Activated T-cell treated with anti-CD3 and anti-CD28 coated beads for 24 hours (primary cell): ENCODE measurements at places on chromosomes 6 and 20.
A peak's percentile ranks its signal among the peaks of the same experiment; 100 is the strongest.

GRCh38 chr20:20085071-20085470 lies 32.7 kb downstream of the CFAP61 start:
- DNase-seq, result no peak

DNA sequence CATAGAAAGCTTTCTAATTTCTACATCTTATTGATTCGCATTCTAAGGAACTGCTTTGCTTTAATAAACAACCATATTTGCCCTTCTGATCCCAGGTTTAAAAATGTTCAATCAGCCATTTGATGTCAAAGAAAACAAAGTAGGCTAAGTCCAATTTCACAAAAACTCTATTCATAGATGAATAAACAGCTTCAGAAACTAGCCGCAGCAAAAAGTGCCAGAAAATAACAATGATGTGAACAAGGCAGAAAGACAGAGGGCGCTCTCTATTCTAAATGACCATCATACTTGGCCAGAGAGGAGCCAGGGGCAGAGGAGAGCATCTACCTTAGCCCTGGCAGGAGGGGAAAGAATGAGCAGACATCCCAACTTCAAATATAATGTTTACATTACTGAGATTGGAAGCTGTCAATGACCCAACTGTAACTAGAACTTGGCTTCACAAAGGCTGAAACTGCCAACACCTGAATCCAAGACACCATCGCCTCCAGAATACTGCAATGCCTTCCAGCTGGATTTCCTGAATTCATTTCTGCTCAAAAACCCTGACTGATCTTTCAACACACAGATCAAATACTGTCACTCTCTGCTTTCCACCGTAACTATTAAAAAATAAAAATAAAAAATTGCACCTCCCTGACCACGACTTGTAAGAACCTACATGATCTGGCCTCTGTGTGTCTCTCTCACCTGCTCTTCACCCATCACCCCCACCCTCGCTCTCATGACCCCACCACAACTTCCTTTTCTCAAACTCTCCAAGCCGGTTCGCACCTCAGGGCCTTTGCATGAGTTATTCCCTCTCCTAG lies 9.5 kb downstream of the CNKSR3 start:
- no peak for DNase-seq

DNA sequence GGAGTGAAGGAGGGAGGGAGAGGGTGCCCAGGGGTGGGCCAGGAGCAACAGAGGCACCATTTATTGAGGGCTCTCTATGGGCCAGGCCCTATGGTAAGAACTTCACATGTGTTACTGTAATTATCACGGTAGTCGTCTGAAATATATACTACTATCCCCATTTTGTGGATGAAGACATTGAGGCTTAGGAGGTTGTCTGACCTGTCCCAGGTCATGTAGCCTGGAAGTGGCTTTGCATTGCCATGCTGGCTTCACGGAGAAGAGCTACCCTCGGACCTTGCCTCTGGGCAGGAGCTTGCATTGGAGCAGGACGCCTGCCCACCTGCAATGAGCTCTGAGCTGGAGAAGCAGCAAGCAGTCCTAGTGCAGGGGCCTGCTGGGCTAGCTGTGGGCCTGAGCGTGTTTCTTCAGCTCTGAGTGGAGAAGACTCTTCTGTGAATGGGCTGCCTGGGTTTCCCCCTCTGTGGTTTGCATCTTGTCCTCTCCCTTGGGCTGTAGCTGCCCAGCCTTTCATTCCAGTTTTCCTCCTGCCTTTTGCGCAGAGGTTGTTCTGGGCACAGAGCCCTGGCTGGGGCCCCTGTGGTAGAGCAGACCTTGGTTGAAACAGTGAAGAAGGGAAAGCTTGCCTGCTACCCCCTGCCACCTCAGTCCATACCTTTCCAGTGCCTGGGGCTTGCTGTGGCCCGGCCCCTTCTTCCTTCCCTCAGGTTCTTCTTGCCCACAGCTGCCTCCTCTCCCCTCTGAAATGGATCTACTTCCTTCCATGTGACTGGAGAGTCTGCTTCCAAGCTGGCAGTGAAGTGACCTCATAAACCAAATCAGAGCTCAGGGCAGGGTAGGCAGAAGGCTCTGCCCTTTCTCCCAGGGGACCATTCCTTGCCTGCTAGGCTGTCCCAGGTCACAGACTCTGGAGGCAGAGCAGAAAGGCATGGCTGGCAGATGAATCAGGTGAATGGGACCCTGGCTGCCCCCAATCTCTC lies 24.1 kb upstream of the SRF start:
- DNase-seq, result no peak

DNA sequence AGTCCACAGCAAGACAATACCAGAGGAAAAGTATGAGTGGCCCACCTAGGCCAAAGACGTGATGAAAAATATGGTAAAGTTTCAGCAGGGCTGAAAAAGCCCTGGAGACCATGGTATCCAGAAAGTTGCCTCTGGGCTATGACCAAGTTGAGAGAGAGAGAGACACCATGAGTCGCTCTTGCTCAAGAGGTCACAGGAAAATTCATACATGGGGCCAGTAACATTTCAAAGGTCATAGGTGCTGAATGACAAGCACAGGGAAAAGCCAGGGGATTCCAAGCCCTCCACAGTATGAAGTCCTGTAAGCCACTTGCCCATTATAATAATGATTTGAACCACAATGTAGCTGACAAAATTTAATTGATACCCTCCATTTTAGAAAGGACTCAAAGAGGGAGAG lies 657.7 kb upstream of the CITED2 start:
- DNase-seq, result no peak

DNA sequence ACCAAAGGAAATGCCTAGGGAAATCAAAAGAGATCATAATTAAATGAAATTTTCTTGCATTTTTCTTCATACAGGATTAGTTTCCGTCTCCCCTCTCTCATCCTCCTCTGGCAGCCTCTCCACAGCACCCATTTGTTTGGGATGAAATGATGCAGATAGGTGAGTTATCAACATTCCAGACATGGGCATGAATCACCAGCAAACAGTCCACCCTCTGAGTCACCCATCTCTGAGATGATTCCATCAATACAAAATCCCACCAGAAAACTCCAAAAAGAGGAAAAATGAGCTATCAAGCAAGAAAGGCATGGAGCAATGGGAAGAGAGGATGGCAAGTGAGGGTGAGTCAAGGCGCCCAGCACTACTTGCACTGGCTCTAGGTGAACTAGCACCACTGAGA lies 11.4 kb downstream of the MC3R start:
- DNase-seq, result no peak

GRCh38 chr20:8805737-8806442 lies 263.0 kb upstream of the PLCB4 start:
- no peak for DNase-seq

DNA sequence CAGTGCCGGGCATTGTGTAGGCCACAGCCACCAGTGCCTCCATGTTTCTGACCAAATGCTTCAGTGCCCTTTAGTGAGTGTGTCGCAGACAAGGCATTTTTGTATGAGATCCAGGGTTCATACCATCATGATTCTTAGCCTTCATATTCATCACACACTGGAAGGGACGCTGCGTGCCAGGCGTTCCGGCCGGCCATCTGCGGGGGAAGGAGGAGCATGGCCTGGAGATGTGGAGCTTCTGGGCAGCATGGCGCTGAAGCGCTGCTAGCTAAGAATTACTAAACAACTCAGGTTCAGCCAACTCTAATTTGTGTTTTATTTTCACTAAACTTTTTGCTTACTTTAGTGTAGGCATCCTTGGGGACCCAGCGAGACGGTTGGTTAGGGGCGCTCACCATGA lies 111.4 kb upstream of the EXOC2 start:
- DNase-seq, result no peak

GRCh38 chr20:40750541-40751035 lies 61.6 kb upstream of the MAFB start:
- no peak for DNase-seq

- no peak for DNase-seq
Measured at GRCh38 chr20:49729780-49730179, 16.1 kb upstream of the B4GALT5 start.

DNA sequence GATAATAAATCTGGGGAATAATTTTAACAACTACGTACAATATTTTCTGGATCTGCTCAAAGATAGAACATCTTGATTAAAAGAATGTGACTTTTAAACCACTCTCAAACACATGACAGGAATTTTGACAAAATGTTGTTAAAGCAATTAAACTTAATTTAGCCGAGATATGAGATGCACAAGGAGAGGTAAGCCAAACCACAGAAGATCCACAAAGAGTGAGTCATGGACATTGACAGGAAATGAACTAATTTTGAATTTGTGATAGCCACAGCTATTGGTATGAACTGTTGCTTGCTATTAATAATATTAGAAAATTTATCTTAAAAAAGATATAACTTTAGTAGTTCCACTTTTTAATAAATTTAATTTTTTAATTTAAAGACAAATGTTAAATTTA lies 27.8 kb upstream of the VGLL2 start:
- no peak for DNase-seq

DNA sequence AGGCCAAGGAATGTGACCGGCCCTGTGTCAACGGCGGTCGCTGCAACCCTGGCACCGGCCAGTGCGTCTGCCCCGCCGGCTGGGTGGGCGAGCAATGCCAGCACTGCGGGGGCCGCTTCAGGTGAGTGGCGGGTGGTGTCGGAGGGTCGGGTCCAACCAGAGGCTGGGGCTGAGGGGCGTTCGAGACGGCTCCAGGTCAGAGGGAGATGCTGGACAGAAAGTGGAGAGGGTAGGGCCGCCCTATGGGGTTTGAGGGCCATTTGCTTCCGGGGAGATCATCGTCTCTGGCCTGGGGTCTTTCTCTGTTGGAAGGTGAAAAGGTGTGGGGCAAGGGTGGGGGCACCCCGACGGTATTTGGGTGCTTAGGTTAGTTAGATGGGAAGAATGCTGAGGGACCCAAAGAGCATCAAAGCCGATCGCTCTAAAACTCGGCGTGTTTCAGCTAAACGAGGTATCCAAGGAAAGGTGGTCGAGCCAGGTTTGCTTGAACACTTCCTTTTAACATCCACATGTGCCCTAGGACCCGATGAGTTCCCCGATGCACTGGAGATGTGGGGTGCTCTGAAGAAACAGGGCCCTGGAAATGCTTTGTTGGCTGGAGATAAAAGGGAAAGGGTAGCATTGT lies 691 bp downstream of the ATRN start:
- DNase-seq, result no peak

GRCh38 chr6:14885498-14885897 lies 360.4 kb upstream of the JARID2 start:
- no peak for DNase-seq

DNA sequence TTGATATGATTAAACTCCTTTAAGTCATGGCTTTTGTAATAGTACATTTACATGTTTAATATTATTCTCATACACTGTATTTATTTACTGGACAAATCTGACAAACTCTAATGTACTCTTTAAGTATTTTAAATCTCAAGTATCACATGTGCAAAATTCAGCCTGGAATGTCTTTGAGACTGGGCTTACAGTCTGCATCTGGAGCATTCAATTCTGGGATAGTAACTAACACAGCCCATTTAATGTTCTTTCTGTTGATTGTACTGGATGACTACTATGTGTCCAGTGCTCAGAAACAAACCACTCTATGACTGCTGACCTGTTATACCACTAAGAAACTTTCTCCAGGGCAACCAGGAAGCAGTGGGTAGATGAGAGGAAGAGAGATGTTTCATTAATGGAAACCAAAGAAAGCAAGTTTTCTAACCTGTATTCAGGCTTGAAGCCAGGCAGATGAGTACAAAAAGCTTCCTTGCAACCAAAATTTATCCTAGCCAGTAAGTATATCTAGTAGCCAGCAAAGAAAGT lies 26.8 kb downstream of the FBXL4 start:
- DNase-seq, result no peak

- no peak for DNase-seq
Measured at GRCh38 chr20:47189060-47189459, 167.4 kb downstream of the ZMYND8 start.

DNA sequence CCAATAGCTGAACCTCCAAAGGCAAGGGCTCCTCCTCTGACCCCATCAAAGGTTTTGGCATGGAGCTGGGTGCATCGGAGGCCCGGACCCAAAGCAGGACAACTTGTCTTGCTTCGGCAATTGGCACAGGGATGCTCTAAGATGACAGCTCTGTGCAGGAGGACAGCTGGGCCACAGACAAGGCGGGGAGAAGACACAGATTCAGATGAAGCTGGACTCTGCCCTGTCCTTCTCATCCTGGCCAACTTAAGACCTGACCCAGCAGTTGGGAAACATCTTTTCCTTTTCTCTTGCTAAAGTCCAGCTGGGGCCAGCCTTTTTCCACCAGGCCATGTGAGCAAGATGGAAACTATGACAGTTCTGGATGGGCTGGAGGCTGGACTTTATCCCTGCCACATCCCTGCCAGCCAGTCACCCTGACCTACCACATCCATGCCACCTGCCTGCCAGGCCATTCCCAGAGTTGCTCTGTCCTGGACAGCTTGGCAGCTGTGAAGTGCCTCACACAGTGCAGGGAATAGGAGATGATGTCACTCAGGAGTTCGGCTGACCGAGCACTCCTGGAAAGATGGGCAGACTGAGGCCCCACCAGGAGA lies 12.7 kb upstream of the PSMF1 start:
- no peak for DNase-seq

GRCh38 chr6:37127961-37128862 lies 41.7 kb upstream of the PIM1 start:
- DNase-seq, result no peak

DNA sequence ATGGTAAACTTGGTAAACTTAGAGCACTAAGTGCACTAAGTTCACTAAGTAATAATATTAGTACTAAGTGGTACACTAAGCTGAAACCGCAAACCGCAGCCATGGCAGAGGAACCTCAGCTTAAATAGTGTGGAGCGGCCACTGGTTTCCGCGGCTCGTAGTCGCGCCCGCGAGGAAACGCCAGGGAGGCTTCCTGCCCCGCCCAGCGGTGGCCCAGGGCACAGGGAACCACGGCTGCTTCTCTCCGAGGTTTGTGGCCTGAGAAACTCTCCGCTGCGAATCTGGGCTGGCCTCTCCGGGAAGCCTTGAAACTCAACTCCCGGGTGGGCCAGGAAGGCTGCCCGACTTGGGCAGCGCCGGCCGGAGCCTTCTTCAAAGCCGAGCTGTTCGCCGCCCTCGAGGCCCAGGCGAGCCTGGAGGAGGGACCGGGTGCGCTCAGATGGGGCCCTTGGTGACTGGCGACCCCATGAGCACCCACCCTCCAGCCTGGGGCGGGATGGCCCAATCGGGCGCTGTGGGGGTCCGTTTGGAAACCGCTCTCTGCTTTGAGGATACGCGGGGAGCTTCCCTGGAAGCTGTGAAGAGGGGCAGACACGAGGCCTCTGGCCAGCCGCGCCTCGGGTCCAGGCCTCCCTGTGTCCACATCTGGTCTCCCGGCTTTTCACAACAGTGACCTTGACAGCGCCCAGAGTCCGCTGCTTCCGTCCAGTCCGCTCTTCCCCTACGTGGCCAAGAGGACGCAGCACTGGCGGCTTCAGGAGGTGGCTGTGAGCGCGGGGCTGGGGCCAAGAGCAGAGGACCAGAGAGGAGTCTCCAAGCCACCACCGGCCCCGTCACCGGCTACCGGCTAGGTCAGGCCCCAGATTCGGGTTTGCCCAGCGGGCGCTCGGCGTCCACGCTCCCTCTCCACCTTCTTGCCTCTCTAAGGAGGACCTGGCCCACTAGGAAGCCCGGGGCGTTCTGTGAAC lies 25.4 kb upstream of the HLA-E start:
- peak; percentile 42 for DNase-seq

- DNase-seq, result no peak
Measured at GRCh38 chr6:161459008-161459615, 185.3 kb upstream of the AGPAT4 start.

- no peak for DNase-seq
Measured at GRCh38 chr20:57717797-57718196, 8.0 kb upstream of the PMEPA1 start.

GRCh38 chr6:14083751-14084150 lies 33.8 kb upstream of the CD83 start:
- DNase-seq, result no peak
